Neuronal stem cell (in vitro differentiated cells): ENCODE measurements at places on chromosomes 7 and 10.

GRCh38 chr10:49419005-49419404 lies 23.1 kb upstream of the DRGX start:
- no peak for DNase-seq

DNA sequence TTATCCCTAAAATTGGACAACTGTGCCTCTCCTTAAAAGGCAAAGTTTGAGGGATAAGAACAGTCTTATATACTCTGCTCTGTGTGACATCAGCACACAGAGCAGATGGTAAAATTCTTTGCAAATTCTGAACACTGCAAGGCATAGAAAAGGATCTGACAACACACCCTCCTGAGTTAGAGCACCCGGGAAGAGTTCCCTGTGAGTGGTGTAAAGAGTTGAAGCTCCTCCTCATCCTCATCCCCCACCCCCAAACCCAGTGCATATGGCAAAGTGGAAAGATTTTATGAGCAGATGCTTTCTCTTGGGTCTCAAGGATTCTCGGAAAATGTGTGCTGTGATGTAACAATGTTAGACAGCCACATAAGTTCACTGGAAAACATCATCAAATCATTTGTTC lies 40.0 kb upstream of the DGKI start:
- no peak for DNase-seq

GRCh38 chr7:21300692-21301091 lies 127.2 kb upstream of the SP4 start:
- DNase-seq: no peak

- peak; percentile 63 for DNase-seq
Observed at GRCh38 chr10:97179731-97180362, 5.9 kb downstream of the SLIT1 start.

DNA sequence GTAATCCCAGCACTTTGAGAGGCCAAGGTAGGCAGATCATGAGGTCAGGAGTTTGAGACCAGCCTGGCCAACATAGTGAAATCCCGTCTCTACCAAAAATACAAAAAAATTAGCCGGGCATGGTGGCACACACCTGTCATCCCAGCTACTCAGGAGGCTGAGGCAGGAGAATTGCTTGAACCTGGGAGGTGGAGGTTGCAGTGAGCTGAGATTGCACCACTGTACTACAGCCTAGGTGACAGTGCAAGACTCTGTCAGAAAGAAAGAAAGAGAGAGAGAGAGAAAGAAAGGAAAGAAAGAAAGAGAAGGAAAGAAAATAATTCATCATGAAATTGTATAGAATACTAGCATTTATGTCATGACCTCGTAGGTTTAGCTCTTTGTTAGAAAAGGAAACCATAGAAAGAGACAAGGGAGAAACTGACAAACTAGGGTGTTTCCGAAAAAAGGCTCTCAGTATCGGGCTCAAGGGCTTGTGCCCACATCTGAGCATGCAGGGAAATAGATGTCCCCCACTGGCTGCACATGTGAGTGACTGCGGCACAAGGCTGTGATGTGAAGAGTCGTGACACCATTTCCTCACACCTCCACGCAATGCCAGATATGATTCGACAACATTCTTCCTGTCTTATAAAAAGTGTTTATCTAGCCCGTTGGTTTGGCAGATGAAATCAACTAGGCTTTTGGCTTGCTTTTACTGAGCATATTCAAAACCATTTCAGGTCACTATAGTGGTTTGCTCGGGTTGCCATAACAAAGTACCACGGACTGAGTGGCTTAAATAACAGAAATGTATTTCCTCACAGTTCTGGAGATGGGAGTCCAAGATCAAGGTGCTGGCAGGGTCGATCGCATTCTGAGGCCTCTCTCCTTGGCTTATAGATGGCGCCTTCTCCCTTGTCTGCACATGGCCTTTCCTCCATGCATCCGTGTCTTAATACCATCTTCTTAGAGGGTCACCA lies 2.0 kb downstream of the SRGN start:
- no peak for DNase-seq

GRCh38 chr7:79272066-79272669 lies 181.3 kb downstream of the MAGI2 start:
- DNase-seq: peak; percentile 8

DNA sequence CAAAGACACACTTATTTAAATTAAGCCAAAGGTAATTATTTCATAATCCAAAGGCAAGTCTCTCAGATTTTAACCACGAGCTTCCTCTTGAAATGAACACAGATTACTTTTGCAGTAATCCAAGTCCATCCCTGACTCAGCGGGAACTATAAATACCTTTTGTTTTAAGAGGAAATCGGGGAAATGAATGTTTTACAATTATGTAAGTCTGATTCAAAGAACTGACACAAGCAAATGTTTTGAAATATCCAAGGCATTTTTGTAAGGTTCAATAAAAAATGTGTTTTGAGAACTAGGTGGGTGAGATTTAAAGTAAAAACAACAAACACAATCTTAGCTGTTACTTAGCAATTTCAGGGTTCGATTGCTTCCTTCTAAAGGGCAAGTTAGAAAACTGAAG lies 179.8 kb upstream of the ASAH2 start:
- DNase-seq: no peak

- DNase-seq: no peak
Observed at GRCh38 chr10:1287487-1287886, 231.3 kb downstream of the WDR37 start.

- DNase-seq: no peak
Observed at GRCh38 chr10:8830876-8831275, 776.4 kb downstream of the GATA3 start.
